ENCODE measurements at places on chromosomes 2 and 18.

DNA sequence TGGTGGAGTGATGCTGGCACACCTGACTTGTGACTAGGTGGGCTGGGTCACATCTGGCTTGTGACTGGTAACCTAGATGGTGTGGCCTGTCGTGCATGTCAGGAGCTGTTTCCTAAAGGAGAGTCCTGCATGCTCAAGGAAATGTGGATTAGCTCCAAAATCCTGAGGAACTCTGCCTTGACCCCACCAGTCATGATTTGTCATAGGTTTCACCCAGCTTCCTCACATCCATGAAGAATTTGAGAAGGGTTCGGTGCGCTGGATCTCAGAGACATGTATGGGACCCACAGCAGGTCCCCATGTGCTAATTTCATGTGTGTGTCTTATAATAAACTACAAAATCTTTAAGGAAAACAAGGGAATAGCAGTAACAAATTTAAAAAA lies 107.2 kb downstream of the COL6A3 start:
- no peak for DNase-seq

- no peak for DNase-seq
Measured at GRCh38 chr2:85511008-85511811, 27.8 kb upstream of the MAT2A start.

DNA sequence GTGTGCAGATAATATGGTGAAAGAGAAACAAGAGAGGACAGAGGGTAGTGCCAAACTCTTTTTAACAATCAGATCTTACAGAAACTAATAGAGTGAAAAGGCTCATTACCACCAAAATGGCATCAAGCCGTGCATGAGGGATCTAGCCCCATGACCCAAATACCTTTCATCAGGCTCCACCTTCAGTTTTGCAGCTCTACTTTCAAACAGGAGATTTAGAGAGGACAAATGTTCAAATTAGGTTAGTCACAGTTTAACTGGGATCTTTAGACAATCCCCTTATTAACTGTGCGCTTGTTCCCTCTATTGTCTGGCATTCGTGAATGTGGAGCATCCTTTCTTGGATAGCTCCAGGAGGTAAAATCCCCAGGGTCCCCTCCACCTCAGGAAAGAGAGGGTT lies 1209.3 kb upstream of the CHAC2 start:
- no peak for DNase-seq

DNA sequence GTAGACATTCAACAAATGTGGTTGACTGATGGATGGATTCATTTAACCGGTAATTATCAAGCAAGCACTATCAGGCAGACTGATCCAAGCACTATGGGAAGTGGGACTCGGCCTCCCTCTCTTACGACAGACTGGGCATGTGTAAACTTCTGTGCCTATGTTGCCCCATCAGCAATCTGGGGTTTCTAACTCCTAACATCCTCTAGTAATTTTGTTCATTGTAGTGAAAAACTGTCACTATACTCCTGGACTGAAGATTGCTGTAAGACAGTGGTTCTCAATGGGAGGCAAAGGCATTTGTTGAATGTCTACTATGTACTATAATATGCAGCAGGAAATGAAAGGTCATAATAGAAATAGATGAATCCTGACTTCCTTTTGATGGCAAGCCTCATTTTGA lies 51.2 kb upstream of the CREB1 start:
- no peak for DNase-seq

DNA sequence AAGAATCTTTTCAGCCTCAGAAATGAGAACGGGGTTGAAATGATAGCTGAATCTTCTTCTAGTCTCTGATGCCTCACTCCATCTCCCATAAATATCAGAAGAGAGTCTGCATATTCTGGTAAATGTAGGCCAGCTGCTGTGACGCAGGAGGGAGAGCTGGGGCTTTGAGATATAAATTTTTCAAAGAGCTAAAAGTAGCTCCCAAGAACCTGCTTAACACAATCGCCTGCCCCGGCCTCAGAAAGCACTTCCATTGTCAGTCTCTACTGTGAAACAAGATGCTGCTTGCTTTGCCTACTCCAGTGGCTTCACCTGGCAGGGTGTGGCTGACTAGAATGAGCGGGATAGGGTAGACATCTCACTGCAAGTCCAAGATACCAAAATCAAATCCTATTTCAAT lies 105.0 kb upstream of the CCDC150 start:
- DNase-seq, result no peak

- no peak for DNase-seq
Measured at GRCh38 chr18:23228102-23229061, 93.1 kb downstream of the CABLES1 start.

DNA sequence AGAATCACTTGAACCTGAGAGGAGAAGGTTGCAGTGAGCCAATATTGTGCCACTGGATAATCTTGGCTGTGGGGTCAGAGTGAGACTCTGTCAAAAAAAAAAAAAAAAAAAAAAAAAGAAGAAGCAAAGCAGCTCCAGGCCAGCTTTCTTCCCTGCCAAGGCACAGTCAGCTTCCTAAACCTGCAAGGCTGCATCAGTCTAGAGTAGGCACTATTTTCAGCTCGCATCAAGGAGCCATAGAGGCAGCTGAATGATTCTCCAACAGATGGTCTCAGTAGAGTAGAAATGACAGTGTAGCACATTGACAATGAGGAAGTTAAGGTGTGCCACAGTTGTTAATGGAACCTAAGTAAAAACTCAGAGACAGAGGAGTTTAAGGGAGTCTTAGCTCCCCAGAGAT lies 35.6 kb downstream of the BMP10 start:
- no peak for DNase-seq

- no peak for DNase-seq
Measured at GRCh38 chr2:43102366-43103092, 123.9 kb downstream of the ZFP36L2 start.

GRCh38 chr2:212842544-212843185 lies 304.1 kb upstream of the ERBB4 start:
- no peak for DNase-seq

- no peak for DNase-seq
Measured at GRCh38 chr18:23209031-23209430, 73.7 kb downstream of the CABLES1 start.

Measured in T follicular helper cell (primary cell).